Eye (tissue), 1 donor: ENCODE measurements at places on chromosomes 3 and 15.

GRCh38 chr3:109687626-109688025 lies 350.3 kb upstream of the DPPA4 start:
- DNase-seq: no peak

GRCh38 chr3:177041730-177042551 lies 155.3 kb downstream of the TBL1XR1 start:
- DNase-seq: no peak

- DNase-seq: peak; percentile 90
These were observed 71.8 kb downstream of the SYNPR start for GRCh38 chr3:63349583-63350573.

DNA sequence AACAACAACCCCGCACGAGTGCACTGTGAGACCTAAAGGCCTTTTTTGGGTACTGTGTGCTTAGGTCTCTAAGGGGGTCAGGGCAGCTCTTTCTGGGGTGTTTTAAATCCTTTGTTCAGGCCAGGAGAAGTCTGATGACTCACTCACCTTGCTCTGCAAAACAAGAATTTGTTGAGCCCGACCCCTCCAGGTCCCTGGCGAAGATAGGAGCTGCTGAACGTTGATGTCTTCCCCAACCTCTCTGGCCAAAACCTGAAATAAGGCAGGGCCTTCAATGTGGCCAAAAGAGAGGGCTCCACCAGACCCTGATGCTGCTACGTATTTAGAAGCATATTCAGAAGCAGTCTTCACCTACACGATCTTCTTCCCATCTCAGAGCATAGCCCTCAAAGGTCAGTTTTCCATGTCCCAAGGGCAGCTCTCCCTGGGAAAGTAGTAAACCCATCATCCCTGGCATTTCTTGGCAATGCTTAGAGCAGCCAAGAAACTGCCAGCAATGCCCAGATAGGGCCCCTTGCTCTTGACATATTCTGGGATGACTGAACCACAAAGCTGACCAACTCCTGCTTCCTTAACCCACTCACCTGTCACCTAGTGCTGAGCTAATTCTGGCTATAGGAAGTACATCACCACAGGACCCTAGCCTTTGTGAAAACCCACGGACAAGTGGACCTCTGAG lies 27.1 kb downstream of the CCDC13 start:
- DNase-seq: no peak

DNA sequence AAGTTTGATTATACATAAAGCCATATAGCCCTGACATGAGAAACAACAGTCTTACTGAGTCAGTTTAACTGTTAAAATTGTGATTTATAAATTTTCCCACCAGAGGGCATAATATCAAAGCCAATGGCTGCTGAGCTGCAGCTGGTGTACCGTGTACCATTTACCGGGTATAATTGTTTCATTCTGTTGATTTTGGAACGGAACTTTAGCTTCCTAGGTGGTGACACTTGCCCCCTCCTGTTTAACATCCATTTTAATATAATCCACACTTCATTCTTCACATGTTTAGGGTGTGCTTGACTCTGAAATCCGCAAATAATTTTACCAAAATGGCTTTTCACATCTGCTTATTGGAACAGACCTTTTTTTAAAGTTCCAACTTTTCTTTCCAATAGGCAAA lies 72.8 kb downstream of the SLC9A9 start:
- peak; percentile 78 for DNase-seq

DNA sequence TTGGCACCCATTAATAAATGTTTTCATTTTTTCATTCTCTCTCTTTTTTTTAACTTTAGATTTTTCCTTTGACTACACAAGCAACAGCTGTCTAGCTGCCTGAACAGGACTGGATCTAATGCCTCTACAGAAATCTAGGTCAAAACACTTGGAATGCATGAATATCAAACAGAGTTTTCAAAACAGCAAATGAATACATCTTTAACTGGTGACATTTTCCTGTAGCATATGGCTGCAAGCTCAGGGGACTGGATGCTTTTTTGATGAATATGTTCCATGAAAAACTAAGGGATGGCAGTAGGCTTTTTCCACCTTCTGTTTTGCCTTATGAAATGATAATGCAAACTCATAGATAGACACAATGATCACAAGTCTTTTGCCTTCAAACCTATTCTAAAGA lies 661.7 kb downstream of the MCTP2 start:
- peak; percentile 14 for DNase-seq

DNA sequence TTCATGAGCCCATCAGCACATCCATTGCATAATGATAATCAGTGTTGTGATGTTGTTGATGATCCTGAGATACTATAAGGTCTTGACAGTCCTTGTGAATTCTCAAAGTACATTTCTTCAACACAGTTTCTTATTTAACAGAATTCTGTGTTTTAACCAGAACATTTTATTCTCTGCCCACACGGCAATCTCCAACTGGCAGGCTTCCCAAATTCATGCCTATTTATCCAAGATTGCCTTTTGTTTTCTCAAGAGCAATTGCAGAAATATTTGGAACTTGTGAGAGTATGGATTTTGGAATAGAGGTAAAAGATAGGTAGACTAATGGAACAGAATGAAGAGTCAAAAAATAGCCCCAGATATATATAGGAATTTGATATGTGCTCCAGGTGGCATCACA lies 116.0 kb downstream of the UACA start:
- no peak for DNase-seq

DNA sequence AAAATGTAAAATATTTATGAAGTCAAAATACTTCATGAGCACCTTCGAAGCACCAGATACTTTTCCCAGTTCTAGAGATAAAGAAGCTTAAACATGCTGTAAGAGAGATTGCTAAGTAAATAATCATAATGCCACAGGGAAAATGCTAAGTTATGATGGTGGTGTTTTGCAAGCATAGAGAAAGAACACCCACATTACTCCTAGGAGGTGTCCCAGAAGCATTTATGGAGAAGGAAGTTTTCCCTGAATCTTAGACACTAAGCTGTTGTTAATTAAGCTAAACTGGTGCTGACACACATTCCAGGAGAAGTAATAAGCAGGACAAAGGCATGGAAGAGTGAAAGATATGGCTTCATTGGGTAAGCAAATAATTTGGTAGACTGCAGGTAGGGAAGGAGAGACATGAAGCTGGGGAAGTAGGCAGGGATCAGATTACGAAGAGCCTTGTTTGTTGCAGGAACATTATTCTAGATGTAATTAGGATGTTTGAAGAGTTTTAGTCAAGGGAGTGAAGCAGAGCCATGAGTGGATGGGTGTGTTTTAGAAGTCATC lies 40.4 kb upstream of the CHMP2B start:
- DNase-seq: no peak

GRCh38 chr3:46860017-46860809 lies 3.0 kb downstream of the MYL3 start:
- no peak for DNase-seq

DNA sequence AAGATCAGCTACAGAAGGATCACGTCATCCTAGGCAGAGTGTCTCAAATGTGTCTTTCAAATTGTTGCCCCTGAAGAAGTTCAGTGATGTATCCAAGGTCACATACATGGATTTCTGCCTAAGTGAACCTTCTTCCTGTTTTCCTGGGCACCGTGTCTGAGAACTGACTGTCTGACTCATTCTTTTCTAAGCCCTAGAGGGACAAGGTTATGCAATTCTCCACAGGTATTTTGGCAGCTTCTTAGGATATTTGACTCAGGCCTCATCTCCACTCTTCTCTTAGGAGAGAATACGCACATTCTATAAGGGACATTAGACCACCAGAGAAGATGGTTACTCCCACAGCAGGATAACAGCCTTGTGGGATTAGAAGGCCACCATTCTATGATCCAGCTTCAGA lies 391.9 kb upstream of the THBS1 start:
- no peak for DNase-seq

- no peak for DNase-seq
These were observed 20.3 kb downstream of the FXR1 start for GRCh38 chr3:180932819-180933218.

DNA sequence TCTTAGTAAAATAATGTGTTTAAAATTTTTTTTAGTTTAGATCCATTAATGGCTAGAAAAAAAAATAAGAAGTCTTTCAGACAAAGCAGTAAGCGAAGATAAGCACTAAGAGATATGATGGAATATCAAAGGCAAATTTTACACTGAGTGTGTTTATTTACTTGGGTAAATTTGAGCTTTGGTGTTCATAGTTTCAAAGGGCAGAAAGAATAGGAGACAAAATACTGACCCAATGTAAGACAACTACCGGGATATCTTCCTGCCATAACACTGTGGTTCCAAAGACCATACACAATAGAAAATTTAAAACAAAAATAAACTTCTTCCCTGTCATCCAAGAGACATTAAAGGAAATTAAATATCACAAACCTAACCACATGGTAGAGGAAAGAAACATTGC lies 25.5 kb upstream of the TP63 start:
- no peak for DNase-seq

- no peak for DNase-seq
These were observed 516.0 kb downstream of the GABRG3 start for GRCh38 chr15:27486683-27487647.
